Stimulated activated CD4-positive, alpha-beta T cell treated with anti-CD3 and anti-CD28 coated beads, Interleukin-4, amount 100 ng/mL, for 4 hours (primary cell): ENCODE measurements at places on chromosomes 3 and 15.

DNA sequence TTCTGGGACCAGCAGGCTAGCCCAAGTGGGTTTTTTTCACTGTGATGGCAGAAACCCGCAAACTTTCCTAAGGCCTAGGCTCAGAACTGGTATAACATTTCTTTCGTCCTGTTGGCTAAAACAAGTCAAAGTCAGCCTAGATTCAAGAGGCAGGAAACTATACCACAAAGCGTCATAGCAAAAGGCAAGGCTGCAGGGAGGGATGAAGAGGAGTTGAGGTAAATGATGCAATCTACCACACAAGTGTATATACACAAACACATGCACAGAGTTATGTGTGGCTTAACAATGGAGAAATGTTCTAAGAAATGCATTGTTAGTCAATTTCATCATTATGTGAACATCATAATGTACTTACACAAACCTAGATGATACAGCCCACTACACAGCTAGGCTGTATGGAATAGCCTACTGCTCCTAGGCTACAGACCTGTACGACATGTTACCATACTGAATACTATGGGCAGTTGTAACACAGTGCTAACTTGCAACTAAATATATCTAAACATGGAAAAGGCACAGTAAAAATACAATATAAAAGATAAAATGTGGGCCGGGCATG lies 225.6 kb downstream of the TBL1XR1 start:
- DNase-seq = no peak

GRCh38 chr3:197175503-197175902 lies 122.9 kb downstream of the DLG1 start:
- no peak for DNase-seq

- DNase-seq = no peak
Observed at GRCh38 chr3:52217409-52217805, 8.0 kb downstream of the TLR9 start.

GRCh38 chr3:31462050-31462569 lies 70.6 kb upstream of the STT3B start:
- no peak for DNase-seq

DNA sequence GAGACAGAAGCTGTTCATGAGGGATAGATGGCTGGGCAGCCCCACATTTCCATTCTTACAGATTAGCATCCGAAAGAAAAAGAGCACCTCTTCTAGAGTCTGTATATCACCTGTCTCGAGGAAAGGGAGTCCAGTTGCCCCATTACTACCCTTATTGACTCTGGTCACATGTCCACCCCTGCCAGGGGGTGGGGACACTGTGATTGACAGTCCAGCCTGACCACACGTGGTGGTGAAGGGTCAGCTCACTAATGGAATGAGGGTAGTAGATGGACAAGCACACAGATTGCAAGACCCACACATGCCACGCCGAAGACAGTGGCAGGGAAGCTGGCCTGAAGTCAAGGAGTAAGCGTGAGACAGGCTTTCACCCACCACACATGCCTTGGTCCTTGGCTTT lies 45.8 kb downstream of the PXYLP1 start:
- DNase-seq = no peak

- no peak for DNase-seq
Observed at GRCh38 chr3:24359102-24359501, 135.5 kb downstream of the THRB start.

DNA sequence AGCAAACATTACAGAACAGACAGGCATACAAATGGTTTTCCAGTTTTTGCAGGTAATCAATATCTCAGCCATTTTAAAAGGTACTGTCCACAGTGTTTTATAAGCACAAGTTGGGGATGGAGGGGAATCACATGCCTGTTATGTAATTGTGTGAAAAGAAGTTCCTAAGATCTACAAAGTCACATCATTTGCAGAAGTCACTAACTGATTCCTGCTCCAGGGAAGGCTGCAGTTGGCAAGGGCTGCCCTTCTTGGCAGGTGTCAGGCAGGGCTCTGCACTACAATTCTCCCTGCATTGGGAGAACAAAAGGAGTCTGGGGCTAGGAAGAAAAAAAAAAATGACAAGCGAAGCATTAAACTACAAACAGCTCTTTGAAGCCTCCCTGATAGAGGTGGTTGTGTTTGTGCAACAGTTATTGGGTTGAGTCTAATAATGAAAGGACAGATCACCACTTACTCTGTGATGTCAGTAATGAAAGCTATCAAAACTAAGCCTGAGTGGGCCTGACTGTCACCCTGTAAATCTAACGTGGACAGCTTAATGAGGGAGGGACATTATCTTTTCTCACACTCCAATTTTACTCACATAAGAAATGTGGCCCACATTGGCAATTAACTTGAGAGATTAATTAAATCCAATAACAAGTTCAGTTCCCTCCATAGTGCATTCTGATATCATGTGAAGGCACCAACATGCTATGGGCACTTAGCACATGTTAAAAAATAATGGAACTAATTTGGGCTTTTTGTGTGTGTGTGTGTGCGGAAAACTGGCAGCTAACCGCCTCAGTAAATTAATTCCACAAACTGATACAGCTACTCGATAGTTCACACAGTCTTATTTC lies 242.9 kb downstream of the FHIT start:
- DNase-seq = no peak

DNA sequence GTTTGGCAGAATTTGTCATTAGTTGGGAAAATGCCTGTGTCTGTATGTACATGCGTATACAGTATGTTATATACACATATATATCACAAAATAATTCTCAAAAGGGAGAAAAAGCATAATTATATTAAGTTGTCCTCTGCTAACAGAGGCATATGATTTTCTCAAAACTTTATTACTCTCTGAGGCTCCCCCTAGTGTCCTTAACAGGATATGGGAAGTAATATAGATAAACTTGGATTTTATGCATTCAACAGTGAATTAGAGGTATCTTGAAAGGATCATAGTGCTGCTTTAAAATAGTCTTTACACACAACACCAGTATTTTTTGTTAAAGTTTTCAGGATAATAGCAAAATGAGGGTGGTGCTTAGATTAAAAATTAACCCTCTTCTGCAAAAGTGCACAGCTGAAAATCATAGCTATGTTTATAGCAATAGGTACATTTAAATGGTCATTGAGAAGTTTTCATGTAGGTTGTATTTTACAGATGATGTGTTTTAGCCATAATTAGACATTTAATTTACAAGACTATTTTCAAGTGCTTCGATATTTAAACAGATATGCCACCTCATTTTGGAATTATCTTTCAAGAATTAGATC lies 454.0 kb upstream of the ROBO2 start:
- no peak for DNase-seq

DNA sequence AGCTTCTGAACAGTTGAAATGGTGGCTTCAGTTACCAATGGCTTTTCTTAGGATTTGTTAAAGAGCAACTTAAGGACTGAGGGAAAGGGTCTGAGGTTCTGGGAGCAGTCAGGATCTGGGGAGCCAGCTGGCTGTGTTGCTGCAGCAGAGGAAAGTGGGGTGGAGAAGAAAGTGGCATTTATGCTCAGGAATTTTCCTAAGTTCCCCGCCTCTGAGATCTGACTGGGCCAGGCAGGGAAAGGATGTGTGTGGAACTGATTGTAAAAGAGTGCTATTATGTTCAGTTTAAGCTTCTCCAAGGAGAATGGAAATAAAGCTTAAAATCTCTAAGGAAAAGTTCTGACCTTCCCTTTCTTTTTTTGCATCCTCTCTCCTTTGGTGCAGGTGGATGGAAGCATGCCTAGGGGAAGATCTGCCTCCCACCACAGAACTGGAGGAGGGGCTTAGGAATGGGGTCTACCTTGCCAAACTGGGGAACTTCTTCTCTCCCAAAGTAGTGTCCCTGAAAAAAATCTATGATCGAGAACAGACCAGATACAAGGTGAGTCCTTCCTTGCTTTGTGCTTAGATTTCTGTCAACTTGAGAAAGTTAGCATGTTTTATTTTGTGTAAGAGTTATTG lies 37.8 kb downstream of the IQGAP1 start:
- DNase-seq = no peak

DNA sequence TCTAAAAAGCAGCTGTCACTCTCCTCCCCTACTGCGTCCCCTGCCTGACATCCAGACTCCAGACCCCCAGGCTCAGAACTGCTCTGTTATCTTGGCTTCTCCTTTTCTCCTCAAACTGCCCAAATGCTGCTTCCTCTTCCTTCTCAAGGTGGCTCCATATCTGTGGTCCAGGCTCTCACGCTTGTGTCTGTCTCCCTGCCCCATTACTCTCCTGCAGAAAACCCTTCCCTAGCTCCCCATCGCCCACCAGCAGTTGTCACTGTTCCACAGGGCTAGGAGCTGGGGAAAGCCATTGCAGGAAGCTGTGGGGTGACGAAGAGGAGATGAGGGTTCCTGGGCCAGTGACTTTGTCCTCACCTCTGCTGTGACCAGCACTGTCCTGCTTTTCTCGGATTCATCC lies 30.7 kb upstream of the CGNL1 start:
- DNase-seq = no peak

GRCh38 chr3:46541835-46542234 lies 24.3 kb downstream of the LRRC2 start:
- no peak for DNase-seq

DNA sequence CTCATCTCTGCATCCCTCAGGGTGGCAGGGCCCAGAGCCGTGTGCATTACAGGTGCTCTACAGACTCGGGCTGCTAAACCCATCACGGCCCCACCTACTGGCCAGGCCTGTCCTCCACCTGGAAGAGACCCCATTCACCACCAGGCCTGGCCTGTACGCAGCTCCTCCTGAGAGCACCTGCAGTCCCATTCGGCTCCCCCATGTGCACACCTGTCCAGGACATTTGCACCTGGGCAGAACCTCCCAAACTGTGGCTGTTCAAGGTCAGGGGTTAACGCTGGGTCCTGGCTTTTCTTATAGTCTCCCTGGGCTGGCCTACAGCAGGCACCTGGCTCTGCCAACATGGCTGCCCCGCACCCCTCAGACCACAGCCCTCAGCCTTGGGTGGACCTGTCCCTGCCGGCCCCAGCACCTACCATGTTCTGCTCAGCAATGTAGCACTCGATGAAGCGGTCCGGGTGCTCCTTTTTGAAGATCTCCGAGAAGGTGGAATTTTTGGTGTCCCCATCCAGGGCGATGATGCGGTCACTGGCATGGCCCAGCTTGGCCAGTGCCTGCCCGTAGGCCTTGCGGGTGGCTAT lies 25.7 kb downstream of the TKT start:
- DNase-seq = no peak

DNA sequence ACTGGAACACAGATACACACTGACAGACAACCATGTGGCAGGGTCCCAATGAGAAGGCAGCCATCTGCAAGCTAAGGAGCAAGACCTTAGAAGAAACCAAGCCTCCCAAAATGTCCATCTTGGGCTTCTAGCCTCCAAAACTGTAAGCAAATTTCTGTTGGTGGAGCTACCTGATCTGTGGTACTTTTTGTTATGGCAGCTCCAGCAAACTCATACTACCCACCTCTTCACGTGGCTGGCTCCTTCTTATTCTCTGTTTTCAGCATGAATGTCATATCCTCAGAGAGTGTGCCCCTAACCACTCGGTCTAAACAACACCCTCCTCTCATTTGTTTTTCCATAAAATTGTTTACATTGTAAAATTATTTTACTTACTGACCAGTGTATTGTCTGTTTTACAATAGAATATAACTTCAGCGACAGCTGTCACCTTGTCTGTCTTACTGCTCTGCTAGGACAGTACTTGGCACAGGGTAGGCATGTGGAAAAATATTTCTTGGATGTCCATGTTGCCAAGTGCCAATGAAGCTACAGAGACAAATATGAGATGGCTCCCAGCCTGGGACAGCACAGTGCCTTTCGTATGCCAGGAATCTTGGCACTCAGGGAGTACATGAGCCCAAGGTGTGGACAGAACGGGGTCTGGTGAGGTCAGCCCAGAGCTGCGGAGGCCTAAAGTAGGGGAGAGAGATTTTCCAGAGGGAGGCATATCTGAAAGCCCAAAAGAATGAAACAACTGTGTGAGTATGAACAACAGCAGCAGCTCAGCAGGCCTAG lies 17.4 kb upstream of the SLC25A36 start:
- no peak for DNase-seq

GRCh38 chr3:112873632-112874031 lies 27.0 kb upstream of the CD200R1L start:
- no peak for DNase-seq

GRCh38 chr3:57701781-57702180 lies 8.9 kb upstream of the DENND6A start:
- DNase-seq = no peak

GRCh38 chr3:178392511-178392926 lies 143.7 kb upstream of the KCNMB2 start:
- no peak for DNase-seq

DNA sequence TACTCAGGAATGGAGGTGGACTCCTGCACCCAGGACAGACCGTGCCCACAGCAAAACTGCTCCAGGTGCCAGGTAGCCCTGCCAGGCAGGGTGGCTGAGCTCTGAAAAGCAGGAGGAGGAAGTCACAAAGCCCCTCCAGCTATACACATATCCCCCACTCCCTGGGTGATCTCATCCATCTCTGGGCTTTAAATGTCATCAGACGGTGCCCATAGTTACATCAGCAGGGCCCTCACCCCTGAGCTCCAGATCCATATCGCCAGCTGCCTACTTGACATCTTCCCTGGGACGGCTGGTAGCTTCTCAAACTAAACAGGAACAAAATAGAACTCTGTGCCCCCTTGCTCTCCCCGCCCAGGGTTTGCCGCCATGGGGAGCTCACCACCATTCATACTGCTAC lies 87.7 kb downstream of the MEGF11 start:
- no peak for DNase-seq

- no peak for DNase-seq
Observed at GRCh38 chr3:9185701-9186100, 63.7 kb downstream of the SRGAP3 start.

DNA sequence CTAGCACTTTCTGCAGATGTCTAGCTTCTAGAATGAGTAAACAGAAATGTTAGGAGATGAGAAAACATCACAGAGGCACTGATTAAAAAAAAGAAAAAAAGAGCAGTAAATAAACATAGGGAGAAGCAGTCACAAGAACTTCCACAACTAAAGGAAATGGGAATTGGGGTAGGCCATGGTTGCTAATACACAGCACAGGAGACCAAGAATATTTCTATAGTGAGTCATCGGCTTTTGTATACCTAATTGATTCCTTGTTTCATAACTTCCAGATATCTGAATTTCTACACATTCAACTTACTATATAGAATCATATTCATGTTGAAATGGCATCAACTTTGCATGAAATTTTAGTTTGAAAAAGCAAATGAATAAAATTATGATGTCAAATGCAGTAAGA lies 47.3 kb upstream of the TCF12 start:
- DNase-seq = no peak

- no peak for DNase-seq
Observed at GRCh38 chr3:196284396-196284795, 3.1 kb downstream of the PCYT1A start.
